Muscle of leg (tissue), 16 donors: ENCODE measurements at places on chromosomes 1 and 21. TPM values are rescaled to one million over a fixed set of nuclear protein-coding genes. Genes with fewer than 3 reads are reported as not detected.

Gene DNAJC28
- 2.8 TPM for total RNA-seq

Gene FCGR2B
- 0.22 TPM for total RNA-seq

Gene SPATA6
- 20.6 TPM for total RNA-seq

Gene MYOG
- total RNA-seq = 480 TPM

Gene LCE1C
- total RNA-seq = not detected

Gene ARID1A
- 22.1 TPM for total RNA-seq

DNA sequence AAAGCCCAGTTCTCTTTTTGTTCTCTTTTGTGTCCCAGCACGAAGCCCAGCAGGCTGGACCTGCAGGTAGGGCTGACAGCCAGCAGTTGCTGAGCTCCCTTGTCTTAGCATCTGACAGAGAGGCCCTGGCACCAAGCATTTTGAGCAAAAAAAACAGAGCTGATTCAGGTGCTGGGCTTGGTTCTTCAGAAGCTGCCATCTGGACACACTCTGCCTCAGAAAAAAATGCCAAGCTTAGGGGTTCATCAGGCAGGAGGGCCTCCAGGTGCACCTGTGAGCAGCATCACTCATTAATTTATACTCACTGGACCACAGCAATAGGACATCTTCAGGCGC is 167.1 kb upstream of the PLD5 start:
- DNase-seq = no peak

- peak; percentile 69 for DNase-seq
Observed at GRCh38 chr1:231734417-231734816, 107.8 kb downstream of the DISC1 start.

DNA sequence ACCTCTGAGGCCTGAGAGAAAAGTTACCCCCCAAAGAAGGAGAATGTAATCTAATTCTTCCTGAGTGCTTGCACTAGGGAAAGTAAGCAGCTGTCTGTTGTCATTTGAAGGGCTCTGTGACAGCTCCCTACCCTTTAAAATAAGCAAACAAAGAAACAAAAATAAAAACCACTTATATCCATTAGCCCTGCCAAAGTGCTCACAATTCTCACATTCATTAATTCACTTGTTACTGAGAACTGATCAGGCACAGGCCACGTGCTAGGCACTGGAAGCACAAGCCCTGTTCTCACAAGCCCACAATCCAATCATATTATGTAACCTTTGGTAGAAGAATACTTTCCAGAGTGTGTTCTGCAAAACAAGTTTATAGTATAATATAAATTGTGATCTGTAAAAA is 199.4 kb downstream of the ZC3H11B start:
- DNase-seq = peak; percentile 73

- DNase-seq = peak; percentile 69
Observed at GRCh38 chr1:38571726-38572125, 287.8 kb downstream of the RRAGC start.

- no peak for DNase-seq
Observed at GRCh38 chr1:77416692-77417450, 135.1 kb downstream of the AK5 start.

- no peak for DNase-seq
Observed at GRCh38 chr1:2406451-2407041, 5.8 kb downstream of the PEX10 start.

DNA sequence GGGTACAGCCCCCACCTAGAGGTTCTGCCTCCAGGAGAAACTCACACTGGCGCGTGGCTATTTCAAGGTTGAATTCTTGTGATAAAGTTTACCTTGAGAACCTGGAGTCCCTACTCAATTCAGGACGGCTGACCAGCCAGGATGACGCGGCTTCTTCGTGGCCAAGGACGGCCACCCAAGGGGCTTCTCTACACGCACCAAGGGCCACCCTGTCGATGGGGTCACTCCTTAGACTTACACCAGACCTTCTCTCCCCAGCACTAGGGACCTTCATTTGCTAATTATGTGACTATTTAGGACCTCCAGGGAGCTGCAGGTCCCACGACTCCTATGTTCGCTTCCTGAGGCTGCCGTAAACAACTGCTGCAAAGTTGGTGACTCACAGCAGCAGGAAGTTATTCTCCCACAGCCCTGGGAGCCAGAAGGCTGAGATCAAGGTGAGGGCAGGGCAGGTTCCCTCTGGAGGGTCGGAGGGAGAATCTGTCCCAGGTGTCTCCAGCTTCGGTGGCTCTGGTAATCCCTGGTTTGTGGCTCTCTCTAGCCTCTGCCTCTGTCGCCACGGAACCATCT is 135.9 kb downstream of the NPHP4 start:
- no peak for DNase-seq

DNA sequence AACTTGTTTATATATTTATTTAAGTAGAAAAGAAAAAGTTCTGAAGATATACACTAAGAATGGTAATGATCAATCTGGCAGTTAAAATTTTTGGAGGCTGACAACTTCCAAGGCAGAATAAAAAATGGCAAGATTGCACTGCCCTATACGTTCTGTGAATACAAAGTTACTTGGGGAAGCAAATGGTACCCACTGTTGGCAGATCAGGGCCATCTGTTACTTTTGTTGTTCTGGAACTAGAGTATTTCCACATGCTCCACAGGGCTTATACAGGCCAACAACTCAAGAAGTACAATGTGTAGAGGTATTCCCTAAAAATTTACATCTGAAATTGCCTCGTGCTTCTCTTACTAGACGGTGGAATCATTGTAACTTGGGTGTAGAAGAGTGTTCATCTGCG is 53.2 kb downstream of the AHCTF1 start:
- no peak for DNase-seq

GRCh38 chr21:27505516-27505915 is 538.6 kb upstream of the ADAMTS5 start:
- DNase-seq = no peak
